ENCODE measurements at places on chromosomes 7 and 10.

GRCh38 chr7:130721486-130722277 lies 12.3 kb downstream of the KLF14 start:
- DNase-seq, result no peak

- no peak for DNase-seq
These were observed 104.0 kb downstream of the TPK1 start for GRCh38 chr7:144731661-144732351.

DNA sequence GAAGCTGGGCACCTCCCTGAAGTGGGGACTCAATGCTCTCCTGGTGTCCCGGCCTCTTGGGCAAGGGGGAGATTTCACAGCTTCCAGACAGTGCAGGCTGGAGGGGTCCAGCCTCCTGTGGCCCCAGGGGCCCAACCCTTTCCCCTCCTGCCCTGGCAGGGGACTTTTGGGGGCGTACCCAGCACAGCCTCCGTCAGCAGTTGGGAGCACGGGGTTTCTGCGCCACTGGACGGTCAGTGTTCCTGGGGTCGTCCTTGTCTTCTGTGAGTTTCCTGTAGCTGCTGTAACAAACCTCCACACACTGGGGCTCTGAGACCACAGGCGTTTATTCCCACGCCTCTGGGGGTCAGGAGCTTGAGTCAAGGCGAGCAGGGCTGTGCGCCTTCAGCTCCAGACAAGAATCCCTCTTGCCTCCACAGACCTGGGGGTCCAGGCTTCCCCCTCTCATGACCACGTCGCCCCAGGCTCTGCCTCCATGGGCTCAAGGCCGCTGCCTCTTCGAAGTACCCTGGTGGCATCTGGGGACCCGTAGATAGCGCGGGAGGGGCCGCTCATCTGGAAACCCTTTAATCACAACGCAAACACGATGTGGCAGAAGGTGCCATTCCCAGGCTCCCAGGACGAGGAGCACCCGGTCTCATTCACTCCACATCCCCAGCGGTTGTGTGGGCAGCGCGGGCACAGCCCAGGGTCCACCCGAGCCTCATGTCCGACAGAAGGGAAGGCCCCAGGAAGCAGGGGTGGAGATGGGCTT lies 14.0 kb downstream of the PWWP2B start:
- no peak for DNase-seq

GRCh38 chr7:42686594-42687156 lies 225.2 kb downstream of the C7orf25 start:
- no peak for DNase-seq

- no peak for DNase-seq
These were observed 1.7 kb upstream of the ST7 start for GRCh38 chr7:116951366-116952292.

DNA sequence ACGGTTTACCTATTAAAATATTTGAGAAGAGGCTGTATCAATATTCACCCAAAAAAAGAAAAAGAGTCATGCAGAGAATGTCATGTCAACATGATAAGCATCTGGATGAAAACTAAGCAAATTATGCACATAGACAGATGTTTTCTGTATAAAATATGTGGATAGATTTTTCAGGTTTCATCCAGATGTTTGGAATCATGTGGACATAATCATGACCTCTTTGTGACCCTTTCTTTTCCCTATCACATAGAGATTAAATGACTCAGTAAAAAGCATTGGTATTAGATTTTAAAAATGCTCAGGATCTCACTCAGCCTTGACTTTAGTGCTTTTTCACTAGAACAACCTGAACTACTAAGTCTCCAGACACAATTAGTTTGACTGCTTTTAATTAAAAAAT lies 90.0 kb downstream of the FOXP2 start:
- no peak for DNase-seq

DNA sequence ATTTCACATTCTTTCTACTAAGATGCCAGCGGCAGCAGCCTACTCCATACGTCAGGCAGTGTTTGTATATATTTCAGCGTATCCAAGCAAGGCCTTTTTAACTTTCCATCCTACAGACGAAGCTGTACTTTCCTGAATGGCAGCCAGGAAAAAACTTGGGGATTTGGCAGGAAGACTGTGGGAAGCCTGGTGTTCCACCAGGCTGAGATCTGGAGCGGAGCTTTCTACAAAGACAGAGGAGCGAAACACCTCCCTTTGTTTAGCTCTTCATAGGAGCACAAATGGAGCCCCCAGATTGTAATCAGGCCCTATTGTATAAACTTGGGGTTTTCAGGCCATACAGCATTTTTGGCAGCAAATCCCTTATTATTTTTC lies 143.8 kb downstream of the TES start:
- no peak for DNase-seq

DNA sequence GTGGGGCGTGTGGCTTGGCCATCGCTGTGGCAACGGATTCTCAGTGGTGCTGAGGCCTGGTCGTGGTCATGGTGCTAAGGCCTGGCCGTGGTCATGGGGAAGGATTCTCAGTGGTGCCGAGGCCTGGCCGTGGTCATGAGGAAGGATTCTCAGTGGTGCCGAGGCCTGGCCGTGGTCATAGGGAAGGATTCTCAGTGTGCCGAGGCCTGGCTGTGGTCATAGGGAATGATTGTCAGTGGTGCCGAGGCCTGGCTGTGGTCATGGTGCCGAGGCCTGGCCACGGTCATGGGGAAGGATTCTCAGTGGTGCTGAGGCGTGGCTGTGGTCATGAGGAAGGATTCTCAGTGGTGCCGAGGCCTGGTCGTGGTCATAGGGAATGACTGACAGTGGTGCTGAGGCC lies 327.9 kb downstream of the ADARB2 start:
- no peak for DNase-seq

- DNase-seq, result no peak
These were observed 55.6 kb downstream of the CLIP2 start for GRCh38 chr7:74344786-74345185.

GRCh38 chr10:115093286-115093775 lies at the start of gene ATRNL1:
Gene ATRNL1, plus strand, starts transcription at chr10:115093365. Its CDS starts 386 bp downstream, at chr10:115093751.
- DNase-seq, result no peak

- DNase-seq, result no peak
These were observed 9.0 kb upstream of the RASSF4 start for GRCh38 chr10:44950326-44951225.

GRCh38 chr10:13717936-13718772 lies 131.4 kb downstream of the PRPF18 start:
- peak; percentile 22 for DNase-seq

DNA sequence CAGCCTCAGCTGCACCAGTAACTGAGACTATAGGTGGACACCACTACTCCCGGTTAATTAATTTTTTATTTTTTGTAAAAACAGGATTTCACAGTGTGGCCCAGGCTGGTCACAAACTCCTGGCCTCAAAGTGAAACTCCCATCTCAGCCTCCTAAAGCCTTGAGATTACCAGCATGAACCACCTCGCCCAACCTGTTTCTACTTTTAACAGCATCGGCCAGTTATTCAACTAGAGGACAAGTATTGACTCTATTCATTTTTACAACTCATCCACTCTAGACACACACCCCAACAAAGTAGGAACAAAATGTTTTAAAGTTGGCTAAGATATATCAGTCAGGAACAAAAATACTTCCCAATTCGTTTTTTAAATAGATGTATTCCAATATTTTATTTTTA lies 334.8 kb downstream of the PARD3 start:
- DNase-seq, result no peak

GRCh38 chr10:111084366-111085255 lies 7.8 kb downstream of the ADRA2A start:
- DNase-seq, result no peak

DNA sequence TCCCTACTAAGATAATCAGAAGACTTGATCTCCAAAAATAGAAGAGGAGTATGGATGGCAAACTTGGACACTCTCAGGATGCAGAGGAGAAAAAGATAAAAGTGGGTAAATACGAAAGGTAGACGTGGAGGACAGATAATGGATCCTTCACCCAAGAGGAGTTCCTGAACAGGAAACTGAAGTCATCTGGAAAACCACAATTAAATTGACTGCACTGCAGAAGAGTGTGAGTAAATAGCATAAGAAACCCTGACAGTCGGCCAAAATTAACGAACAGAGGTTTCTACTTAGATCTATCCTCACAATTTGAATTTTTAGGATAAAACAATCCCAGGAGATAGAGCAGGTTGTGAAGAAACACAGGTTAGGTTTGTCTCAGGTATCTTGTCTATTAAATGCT lies 70.5 kb downstream of the SDK1 start:
- no peak for DNase-seq

- DNase-seq, result no peak
These were observed 43.1 kb downstream of the NKX6-2 start for GRCh38 chr10:132742837-132743194.

GRCh38 chr7:138091032-138091431 lies 14.8 kb downstream of the AKR1D1 start:
- no peak for DNase-seq

GRCh38 chr10:46992803-46993561 lies 81.8 kb downstream of the PTPN20 start:
- no peak for DNase-seq

DNA sequence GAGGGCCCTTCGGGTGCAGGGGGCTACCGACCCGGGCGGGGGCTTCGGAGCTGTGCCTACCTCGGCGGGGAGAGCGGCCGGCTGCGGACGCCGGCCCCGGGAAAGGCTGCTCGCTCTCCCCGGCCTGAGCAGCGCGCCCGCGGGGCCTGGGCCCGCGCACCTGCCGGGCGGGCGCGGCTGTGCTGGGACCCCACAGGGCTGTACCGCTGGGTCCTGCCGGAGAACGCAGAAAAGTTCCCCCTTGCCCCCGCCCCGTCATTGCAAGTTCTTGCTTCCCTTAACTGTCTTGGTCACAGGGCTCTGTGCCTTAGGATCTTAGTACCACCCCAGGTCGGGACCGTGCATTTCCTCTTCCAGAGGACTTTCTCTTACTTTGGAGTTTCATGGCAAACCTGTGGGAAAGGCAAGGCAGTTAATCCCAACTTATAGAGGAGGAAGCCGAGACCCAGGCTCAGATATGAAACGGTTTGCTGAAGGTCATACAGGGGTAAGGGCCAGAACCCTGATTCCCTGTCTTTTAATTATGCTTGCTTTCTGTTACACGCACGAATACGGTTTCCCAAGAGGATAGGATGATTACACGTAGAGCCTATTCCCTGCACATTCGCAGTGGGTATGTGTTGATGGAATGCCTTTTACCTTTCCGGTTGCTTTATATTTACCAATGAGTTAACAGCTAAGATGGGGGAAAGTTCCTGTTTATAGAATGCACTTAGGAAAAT lies 652 bp downstream of the PCGF5 start:
- peak; percentile 30 for DNase-seq

DNA sequence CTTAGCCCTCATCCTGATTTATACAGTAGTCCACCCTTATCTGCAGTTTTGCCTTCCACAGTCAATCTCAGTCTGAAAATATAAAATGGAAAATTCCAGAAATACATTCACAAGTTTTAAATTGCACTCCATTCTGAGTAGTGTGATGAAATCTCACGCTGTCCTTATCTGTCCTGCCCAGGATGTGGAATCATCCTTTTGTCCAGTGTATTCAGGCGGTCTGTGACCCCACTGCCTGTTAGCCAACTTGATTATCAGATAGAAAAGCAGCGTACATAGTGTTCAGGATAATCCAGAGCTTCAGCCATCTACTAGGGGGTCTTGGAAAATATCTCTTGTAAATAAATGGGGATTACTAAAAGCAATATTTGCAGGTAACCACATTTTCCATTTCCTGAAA lies 146.3 kb downstream of the MALRD1 start:
- no peak for DNase-seq

DNA sequence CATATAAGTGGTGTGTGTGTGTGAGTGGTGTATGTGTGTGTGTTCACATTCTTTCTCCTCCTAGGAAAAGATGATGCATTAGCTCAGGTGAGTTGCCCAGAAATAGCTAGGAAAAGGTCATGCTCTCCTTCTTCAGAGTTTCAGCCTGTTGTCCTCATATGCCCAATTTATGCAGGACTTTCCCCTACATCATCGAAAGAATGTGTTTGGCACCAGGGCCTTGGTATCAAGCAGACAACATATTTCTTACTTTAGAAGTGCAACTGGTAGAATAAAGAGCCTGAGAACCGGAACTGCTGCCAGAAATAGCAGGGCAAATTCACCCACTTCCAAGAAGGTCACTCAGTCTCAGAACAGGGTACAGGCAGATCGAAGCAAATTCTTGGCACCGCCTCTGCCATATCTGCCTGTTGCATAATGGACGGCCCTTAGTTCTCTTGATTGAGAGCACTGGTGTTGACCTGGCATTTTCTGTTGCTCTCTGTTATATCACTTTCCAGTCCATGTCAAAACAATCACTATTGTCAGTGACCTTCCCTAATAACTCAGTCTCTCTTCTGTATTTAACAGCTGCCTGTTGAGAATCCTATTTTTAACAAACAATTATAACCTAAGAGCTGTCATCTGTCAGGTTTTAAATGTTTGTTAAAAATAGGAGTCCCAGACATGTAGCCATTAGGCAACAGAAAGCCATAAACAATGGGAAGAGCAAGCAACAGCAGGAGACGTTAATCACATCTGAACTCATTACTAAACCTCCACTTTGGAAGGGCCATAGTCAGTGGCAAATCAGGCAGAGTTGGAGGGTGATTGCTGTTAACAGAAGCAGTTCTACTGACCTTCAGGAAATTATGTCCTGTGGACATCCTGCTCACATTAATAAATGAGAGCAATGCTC lies 20.7 kb downstream of the ADRB1 start:
- no peak for DNase-seq

DNA sequence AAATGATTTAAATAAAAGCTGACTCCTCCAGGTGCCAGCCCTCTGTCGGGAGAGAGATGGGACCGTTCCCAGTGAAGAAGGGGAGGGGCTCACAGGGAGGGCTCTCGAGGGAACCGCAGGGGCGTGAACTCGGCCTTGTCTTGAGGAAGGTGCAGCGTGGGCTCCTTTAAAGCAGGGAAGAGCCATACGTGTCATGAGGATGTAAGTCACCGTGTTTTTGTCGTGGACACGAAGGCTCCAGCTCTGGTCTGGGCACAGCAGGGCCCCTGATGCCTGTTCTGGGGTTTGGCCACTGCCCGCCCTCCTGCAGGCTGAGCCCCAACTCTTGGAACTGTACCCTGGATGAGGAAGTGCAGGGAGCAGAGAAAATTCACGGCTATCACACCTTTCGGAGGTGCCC lies 45.0 kb downstream of the JAKMIP3 start:
- no peak for DNase-seq

- DNase-seq, result no peak
These were observed 103.1 kb upstream of the SFMBT2 start for GRCh38 chr10:7513936-7514335.

- no peak for DNase-seq
These were observed 33.2 kb upstream of the MKRN1 start for GRCh38 chr7:140512317-140513000.

GRCh38 chr10:88232029-88232895 lies 350.9 kb downstream of the RNLS start:
- DNase-seq, result no peak
